ENCODE measurements at places on chromosomes 2 and 18.

DNA sequence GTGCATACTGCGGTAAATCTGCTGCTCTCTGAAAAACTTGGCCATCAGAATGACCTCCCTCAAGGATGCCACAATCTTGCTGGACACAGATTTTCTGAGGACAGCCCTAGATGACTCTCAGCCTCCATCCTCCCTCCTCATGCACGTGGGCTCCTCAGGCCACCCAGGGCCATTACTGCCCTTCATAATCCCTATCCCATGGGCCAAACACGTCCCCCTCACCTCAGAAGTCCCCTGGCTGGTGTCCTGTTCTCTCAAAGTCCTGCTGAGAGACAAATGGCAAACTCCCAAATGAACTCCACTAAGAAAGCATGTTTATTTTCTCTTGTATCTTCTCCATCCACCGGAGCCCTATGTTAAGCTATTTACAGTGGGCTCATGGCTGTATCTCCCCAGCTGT is 125.7 kb downstream of the MRO start:
- no peak for DNase-seq

GRCh38 chr2:111100765-111101162 is 19.9 kb upstream of the BCL2L11 start:
- no peak for DNase-seq

GRCh38 chr2:206176901-206177300 is 17.2 kb downstream of the EEF1B2 start:
- DNase-seq = no peak

GRCh38 chr2:234495251-234496054 is 1.4 kb downstream of the ARL4C start:
- no peak for DNase-seq

DNA sequence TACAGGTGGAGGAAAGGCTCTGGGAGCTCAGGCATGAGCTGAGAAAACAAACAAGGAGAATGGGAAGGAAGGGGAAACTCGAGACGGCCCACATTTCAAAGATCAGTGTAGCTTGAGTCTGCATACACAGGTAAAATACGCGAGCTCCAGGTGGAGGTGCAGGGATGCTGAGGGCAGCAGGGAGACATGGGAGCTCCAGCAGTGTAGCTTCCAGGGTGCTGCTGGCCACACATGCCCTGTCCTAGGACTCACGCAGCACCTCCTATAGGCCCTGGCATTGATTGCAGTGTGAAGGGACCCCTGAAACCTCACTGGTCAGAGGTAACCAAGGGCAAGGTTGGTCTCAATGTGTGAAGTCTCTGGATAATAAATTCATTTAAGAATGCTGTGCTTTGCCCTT is 362.8 kb upstream of the HS6ST1 start:
- no peak for DNase-seq

GRCh38 chr2:34912084-34912483 is 1313.0 kb upstream of the FAM98A start:
- no peak for DNase-seq

GRCh38 chr2:41020358-41020757 is 568.5 kb upstream of the SLC8A1 start:
- no peak for DNase-seq

GRCh38 chr2:145595296-145595695 is 1075.4 kb upstream of the ZEB2 start:
- DNase-seq = no peak

DNA sequence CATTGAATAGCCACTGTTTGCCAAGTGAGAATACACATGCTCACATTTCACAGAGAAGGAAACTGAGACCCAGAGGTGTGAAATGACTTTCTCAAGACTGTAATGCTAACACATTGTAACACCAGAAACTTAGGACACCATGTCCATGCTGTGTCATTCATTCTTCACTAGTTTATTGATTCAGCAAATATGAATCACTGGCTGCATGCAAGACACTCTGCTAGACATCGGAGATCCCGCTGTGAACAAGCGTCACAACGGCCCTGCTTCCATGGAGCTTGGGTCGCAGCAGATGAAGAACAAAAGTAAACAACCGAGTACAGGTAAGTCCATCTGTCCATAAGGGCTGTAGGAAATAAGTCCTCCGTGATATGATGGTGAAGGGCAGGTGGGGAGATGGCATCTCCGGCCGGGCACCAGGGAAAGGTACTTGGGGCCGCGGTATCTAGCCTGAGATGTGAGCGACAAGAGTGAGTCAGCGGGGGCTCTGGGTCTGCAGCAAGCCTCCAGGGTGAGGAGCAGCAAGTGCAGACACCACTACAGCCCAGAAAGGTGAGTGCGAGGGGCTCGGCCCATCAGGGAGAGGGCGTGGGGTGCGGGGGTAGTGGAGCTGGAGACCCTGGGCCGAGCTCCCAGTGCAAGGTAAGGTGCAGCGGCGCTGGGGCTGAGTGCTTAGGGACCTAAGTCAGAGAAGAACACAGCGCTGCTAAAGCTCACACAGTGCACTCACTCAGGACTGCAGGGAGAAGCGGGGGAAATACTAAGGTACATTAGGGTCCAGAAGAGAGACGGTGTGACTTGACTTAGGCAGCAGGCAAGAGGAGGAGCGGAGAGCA is 391.2 kb downstream of the FBXO15 start:
- DNase-seq = no peak

- DNase-seq = no peak
Observed at GRCh38 chr2:45120546-45120945, 111.3 kb upstream of the SIX2 start.

DNA sequence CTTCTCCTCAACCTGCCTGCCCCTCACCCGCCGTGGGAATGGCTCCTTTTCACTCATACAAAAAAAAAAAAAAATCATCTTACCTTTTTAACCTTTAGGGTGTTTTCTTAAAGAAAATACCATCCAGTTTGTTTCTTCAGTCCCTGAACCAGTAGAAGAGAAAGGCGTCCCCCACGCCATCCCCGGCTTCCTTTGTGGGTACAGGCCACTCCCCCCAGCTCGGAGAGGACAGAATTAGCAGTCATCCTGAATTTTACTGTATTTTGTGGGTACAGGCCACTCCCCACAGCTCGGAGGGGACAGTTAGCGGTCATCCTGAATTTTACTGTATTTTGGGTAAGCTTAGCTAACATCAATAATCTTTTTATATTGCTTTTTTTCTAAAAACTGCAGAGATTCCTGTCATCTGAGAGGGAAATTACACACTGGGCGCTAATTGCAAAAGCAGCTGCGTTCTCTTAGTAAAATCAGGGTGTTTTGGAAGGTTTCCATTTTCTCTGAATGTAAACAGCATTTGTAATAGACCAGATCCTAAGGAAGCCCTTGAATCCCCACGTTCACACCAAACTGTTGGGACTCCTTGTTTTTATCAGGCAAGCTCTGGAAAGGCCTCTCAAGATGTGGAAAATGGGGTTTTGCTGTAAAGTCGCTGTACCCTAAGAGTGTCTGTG is 72.5 kb downstream of the NFATC1 start:
- DNase-seq = no peak

DNA sequence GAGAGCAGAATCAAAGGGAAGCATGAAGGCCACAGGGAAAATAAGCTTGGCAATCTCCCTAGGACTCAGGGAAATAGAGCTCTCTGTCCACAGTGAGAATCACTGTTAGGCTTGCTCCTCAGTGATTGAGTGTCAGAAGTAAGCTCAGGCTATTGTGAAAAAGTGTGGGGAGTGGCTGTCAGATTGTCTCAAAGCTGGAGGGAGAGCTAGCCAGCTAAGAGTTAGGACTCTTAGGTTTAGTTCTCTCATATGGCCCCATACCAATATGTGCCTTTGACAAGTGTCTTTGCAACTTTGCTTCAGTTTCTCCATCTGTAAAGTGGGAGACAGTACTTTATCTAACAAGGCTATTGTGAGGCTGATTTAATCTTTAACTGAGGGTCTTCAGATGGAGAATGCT is 17.2 kb downstream of the EIF4E2 start:
- DNase-seq = no peak

GRCh38 chr2:199764273-199764800 is 86.7 kb downstream of the FTCDNL1 start:
- no peak for DNase-seq

DNA sequence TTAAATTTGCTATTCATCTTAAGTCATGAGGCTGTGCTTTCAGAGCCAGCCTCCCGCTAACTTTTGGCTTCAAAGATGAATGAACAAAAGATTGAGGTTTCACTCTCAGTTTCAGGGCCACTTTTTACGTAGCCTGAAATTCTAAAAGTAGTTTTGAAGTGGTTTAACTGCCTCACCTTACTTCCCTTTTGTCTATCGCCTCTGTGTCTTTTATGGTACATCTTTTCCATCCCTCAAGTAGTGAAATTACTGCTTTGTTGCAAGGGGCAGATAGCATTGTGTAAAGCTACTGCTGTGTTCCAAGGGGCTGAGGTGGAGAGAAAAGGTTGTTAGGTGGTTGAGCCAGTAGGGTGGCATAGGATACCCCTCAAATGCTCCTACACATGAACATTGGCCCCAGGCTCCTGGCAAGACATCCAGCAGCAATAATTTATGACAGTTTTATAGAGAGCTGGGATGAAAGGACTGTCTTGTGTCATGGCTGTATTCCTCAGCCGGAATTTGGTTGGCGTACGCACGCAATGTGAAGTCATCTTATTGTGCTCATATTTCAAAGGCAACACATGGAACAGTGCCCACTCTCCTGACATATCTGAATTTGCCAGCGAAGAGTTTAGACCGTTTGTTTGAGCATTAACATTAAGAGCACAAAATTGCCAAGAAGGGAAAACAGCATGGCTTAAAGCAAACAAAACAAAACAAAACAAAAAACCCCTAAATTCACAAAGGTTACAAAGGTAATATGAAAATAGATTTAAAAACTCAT is 32.2 kb downstream of the QPCT start:
- DNase-seq = no peak

All from thoracic aorta (tissue), 2 donors.